ENCODE measurements at places on chromosomes 7 and 10. TPM values are rescaled to one million over a fixed set of nuclear protein-coding genes. Genes with fewer than 3 reads are reported as not detected.

The CTNNA3 gene
- total RNA-seq, result not detected

The SAMD9L gene
- total RNA-seq, result 2.4 TPM

The ZNF239 gene
- 4.4 TPM for total RNA-seq

The NODAL gene
- 0.37 TPM for total RNA-seq

The PKD2L1 gene
- not detected for total RNA-seq

The OIT3 gene
- total RNA-seq, result not detected

The CHST3 gene
- total RNA-seq, result 23.6 TPM

The EGFR gene
- 34.5 TPM for total RNA-seq

The CCDC136 gene
- total RNA-seq, result 5.7 TPM

The TAC1 gene
- total RNA-seq, result not detected

The UBE2D1 gene
- total RNA-seq, result 12.1 TPM

The PRTFDC1 gene
- total RNA-seq, result 0.30 TPM

The CRHR2 gene
- not detected for total RNA-seq

The ALOX5 gene
- total RNA-seq, result not detected

The FAM25C gene
- not detected for total RNA-seq

The CFAP69 gene
- 2.5 TPM for total RNA-seq

The CYP3A4 gene
- not detected for total RNA-seq

The NACAD gene
- total RNA-seq, result 0.08 TPM

The RAMP3 gene
- total RNA-seq, result not detected

The ITPRID1 gene
- total RNA-seq, result not detected

Measured in HT1080 (cell line).